ENCODE measurements at places on chromosomes 3 and 15.

DNA sequence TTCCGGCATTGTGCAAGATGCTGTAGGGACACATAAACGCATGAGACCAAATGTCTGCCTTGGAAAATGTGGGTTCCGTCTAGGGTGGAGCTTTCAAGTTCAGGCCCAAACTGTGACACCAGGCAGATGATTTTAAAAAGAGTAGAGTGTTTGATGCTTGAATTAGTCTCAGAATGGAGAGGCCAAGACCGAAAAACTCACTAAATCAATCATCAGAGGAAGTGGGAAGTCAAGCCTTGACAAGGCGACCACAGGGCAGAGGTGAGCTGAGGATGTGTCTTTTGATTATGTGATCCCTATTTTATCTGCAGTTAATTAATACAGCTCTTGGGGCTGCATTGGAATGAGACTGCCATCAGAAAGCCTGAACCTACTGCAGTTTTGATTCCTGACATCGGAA lies 275.4 kb downstream of the ABHD5 start:
- DNase-seq, result no peak

DNA sequence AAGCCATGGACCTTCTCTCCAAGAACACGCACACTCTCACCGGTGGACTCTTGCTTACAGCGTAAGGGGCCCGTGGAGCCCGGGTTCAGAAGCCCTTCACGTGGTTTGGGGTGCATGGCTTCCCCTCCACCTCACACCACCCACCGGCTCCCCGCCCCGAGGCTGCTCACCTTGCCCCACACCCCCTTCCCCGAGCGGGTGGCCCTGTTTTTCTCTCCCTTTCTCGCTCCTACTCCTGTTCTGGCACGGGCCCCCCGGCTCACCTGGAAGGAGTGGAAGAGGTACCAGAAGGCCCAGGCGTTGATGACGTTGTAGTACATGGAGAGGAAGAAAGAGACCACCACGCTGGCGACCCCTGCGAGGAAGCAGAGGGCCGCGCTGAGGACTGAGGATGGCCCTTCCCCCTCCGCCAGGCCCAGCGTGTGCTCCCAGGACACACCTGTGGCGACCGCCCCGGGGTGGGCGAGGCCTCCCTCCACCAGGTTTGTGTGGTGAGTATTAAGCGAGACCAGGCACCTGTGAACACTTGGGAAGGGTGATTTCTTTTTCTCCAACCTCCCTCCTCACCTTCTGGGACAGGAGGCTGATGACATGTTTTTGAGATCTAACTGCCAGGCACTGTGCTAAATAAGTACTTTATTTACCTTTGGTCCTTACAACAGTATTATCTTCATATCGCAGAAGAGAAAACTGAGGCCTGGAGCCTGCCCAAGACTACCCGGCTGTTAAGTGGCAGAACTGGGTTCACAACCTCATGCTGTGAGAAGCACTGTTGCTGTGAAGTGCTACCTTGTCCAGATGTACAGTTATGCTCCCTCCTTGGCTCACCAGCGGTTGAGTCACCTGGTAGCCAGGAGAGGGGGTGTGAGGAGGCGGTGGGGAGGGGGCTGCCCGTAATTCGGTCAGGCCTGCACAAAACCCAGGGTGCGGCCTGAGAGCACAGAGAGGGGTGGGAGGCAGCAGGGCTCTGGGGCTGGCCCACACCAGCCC lies 16.3 kb downstream of the SLC6A20 start:
- no peak for DNase-seq

- DNase-seq, result peak; percentile 69
These were observed 33.8 kb downstream of the MRAS start for GRCh38 chr3:138381950-138382715.

DNA sequence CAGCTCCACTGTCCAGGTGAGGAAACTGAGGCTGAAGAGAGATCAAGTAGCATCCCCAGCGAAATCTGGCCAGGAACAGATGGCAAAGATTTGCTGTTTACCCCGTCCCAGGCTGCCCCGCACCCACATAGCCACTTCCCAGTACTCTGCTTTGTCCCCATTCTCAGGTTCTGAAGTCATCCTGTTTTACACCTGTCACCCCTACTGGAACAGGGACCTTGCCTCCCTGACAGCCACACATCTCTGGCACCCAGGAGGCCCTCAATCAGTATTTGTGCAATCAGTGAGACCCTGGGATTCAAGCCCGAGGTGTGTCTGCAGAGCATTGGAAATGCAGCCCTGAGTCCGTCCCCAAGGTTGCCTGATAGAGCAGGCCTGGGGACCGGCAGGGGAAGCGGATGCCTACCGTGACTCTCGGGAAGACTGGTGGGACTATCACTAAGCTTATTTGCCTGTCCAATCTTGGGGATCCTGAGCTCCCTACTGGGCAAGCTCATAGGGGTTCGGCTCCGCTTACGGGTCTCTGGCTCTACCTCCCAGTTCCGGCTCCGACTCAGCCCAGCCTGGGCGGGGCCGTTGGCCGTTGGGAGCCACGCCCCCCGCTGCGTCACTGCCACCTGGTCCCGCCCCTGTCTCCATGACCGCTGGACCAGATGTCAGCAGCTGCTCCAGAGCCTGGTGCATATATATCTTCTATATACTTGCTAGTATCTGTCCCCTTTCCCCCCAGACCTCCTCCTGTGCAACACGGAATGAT lies 17.5 kb upstream of the FANCD2 start:
- peak; percentile 72 for DNase-seq

GRCh38 chr3:128551451-128551850 lies 58.5 kb upstream of the GATA2 start:
- no peak for DNase-seq

- no peak for DNase-seq
These were observed 258.6 kb upstream of the KCNMB2 start for GRCh38 chr3:178277605-178278004.

DNA sequence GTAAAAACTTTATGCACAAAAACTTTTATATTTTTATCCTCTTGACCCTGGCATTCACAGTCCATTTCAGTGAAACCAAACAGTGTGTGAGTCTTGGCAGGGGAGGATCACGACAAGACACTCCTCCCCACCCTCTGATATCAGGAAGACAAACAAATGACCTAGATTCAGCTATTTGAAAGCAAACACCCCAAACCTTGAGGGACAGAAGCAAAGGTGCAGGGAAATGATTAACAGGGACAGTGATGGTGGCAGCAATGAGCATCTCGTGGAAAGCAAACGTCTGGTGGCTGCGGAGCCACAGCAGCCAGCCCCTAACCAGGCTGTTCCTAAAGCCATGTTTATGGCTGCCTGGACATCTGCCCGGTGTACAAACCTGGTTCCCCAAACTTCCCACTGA lies 52.1 kb downstream of the FSIP1 start:
- no peak for DNase-seq

- DNase-seq, result peak; percentile 99
These were observed 132.6 kb upstream of the COL8A1 start for GRCh38 chr3:99505646-99506269.

- no peak for DNase-seq
These were observed 28.7 kb upstream of the DAZL start for GRCh38 chr3:16633948-16634347.

DNA sequence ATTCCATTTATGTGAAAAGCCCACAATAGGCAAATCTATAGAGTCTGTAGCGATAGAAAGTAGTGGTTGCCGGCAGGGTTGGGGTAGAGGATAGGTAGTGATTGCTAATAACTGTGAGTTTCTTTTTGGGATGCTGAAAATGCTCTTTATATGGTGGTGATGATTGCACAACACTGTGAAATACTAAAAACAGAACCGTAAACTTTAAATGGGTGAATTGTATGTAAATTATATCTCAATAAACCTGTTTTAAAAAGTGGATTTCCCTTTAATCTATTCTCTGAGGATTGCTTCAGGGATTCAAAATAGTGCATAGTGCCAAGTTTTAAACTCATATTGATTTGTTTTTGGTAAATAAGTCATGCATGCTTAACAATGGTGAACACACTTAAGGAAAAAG lies 140.2 kb downstream of the LPP start:
- DNase-seq, result peak; percentile 30

GRCh38 chr3:195587406-195587805 lies 3.7 kb upstream of the APOD start:
- DNase-seq, result no peak

DNA sequence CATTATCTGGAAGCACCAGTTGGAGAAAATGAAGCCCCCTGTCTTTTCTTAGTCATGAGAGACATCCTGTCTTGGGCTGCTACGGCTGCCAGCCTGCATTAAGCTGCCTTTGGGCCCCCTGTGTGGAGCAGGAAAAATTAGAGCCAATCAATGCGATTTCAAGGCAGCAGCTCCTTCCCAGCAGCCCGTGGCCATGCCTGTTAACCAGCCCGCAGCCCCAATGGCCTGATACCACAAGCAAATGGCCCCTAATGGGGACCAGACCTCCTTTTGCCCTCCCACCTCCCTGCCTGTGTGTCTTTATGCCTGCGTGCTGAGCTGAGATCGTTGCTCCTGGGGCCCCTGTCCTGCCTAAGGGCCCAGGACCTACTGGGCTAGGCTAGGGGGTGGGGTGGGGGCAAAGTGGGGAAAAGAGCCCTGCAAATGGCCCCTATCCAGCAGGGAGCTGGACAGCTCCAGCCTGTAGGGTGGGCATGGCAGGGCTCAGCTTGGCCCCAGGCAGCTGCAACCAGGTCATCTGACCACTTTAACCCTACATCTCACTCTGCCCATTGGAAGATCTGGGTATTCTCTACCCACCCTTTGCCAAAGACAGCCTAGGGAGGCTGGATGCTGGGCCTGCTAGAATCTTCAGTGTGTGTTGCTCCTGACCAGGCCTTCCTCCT lies 53.8 kb upstream of the MRPS22 start:
- DNase-seq, result no peak

DNA sequence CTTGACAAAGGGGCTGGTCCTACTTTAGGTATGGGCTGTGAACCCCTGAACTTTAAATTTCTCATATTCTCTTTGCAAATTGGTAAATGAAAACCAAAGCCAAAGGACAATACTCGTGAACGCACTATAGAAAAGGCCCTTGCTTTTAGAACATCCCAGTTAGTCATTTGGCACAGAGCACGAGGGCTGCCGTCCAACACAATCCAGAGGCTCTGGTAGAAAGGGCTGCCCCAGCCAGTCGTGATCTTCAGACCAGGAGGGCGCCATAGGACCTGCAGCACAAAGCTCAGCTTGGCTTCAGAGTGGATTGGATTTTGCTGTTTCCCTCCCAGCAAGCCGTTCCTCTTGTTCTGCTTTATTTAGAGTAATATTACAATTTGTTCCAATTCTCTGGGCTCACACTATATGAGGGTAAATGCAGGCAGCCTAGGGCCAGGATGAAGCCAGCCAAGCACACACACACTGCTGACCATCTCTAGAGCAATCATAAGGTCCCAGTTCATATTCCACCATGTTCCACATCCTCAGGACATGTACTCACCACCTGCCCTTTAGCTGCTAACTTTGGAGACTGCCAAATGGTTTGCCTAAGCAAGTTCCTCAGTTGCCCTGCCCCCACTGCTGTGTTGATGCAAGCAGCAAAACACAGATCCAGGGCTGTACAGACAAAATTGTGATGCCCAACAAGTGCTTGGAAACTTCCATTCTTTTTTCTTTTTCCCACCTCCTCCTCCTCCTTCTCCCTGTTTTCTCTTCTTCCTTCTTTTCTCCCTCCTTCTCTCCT lies 6.0 kb upstream of the BFSP2 start:
- no peak for DNase-seq

DNA sequence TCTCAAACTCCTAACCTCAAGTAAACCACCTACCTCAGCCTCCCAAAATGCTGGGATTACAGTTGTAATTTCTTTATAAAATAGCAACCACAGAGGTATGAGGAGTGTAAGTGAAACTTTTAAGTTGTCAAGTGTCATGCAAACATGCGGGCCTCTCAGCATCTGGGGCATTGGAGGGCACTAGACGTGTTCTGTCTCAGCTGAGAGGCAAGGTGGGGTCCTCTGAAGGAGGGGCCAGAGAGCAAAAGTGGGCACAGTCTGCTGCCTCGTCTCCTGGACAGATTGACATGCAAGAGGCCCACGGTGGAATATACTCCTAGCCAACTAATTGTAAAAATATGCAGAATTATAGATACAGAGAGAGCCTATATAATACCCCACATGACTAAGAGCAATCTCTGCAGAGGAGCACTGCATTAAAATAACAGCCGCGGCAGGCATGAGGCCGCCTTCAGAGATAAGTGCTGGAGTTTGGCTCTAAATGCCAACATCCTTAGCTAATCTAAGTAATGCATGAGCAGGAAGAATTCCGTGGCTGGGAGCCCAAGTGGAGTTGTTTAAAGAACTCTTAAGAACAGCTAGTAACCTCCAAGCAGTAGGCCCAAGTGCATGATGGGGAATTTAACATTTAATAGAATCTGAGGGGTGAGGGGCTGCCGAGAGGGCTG lies 87.8 kb upstream of the RNU6-1 start:
- peak; percentile 98 for DNase-seq

- no peak for DNase-seq
These were observed 187.0 kb downstream of the UBE3A start for GRCh38 chr15:25251700-25252390.

Data from iris pigment epithelial cell (primary cell).